Ecto neural progenitor cell (in vitro differentiated cells): ENCODE measurements at places on chromosomes 4 and X.

GRCh38 chr4:72567036-72567435, 2.0 kb downstream of the ADAMTS3 start:
- DNase-seq: no peak

DNA sequence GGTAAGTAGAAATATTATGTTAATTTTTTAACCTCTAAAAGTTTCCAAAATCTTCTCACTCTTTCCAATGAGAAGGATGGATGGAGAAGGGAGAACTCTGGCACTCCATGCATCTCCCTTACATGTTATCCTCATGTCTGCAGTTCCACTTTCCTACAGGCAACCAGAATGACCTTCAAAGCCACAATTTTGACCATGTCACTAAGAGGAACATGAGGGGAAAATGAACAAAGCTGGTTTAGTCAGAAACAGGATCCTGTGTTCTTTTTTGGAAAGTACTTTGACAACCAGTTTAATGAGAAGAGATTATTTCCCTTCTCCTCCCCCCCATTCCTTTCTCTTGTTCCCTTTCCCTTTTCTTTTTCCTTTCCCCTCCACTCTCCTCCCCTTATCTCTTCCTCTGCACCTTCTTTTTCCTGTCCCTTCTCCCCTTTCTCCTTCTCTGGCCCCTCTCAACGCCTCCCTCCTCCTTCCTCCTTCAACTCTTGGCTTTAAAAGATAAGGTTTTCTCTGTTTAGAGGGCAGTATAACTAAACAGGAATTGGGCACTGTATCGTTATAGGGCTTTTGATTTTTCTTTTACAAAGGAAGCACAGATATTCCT, 42.5 kb downstream of the DTHD1 start:
- DNase-seq: no peak

DNA sequence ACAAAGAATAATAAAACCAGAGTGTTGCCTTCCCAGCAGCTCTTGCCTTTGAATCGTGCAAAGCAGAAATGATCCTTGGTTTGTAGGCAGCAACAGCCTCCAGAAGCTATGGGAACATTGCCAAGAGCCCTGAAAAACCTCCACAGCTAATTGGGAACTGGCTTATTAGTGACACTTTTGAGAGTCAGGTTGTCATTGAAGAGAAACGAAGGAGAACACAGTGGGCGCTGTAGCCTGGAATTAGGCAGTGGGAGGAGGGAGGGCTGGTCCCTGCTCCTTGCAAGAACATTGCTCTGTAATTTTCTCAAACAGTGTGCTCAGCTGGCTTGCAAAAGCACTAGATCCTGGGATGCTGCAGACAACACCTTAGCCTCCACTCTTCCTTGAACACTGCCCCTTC, 331.5 kb upstream of the EMCN start:
- DNase-seq: no peak

GRCh38 chr4:10115271-10115796, 1.3 kb downstream of the WDR1 start:
- DNase-seq: no peak

GRCh38 chr4:19743115-19743638, 508.5 kb upstream of the SLIT2 start:
- no peak for DNase-seq

DNA sequence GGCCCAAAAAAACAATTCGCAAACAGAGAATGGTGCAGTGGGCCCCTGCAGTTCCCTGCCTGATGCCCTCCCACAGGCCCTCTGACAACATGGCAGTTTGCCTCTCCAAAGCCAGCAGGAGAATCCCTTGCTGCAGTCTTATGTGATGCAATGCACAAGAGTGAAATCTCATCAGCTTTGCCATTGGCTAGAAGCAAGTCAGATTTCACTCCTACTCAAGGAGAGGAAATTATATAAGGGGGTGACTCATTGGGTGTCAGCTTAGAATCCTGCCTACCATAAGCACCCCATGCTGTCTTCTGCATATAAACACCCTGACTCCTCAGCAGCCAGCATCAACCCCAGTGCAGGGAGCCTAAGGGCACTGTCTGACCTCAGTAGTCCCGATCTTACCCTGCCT, 157.3 kb upstream of the LDB2 start:
- no peak for DNase-seq

DNA sequence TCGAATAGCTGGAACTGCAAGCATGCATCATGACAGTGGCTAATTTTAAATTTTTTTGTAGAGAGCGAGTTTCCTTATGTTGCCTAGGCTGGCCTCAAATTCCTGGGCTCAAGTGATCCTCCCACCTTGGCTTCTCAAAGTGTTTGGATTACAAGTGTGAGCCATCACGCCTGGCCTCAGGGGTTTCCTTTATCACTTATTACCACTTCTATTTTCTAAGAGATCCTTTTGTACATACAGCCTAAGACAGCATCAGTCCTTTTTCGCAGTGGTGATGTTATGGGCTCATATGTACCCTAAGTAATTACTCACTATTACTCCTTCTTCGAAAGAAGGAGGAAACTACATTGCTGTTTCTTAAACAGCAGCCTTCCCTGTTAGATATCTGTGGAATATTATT, 54.1 kb upstream of the CDKN2AIP start:
- DNase-seq: no peak

DNA sequence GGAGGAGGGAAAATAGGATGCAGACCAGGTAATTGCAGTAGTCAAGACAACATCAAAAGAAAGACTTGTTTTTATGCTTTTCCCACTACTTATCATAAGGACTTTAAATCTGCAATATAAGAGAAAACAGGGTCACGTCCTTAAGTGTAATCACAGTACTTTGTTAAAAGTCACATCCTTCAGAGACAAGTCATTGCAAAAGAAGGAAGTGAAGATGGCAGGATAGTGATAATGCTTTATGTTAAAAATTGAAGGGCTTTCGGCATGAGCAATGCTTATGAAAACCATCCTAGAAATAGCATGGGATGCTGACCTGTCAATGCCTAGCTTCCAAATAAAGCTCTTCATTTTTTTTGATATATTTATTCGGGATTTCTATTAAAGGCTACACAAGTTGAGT, 110.2 kb upstream of the TENM3 start:
- DNase-seq: no peak

DNA sequence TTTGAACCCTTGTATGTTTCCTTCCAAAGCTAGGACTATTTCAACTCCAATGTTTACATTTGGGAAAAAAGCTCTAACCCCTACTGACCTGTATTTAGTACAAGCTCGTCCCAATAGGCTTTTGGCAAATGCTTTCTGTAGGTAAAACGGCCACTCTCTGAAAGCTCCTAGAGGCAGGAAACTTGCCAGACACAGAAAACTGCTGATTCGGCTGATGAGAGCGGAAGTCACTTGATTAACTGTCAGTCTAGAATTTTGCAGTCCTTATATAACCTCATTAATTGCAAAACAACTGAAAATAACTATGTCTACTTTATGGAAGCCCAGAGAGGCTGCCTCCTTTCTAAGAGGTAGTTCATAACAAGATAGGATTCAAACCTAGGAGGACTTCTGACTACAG, 108.1 kb downstream of the TSPAN7 start:
- no peak for DNase-seq

DNA sequence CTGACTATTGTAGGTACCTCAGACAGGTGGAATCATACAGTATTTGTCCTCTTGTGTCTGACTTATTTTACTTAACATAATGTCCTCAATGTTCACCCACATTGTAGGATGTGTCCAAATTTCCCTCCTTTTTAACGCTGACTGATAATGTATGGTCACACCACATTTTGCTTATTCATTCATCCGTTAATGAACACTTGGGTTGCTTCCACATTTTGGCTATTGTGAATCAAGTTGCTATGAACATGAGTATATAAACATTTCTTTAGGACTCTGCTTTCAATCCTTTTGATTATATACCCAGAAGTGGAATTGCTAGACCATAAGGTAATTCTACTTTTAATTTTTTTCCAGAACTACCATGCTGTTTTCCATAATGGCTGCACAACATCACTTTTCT, 87.0 kb upstream of the NDP start:
- no peak for DNase-seq

DNA sequence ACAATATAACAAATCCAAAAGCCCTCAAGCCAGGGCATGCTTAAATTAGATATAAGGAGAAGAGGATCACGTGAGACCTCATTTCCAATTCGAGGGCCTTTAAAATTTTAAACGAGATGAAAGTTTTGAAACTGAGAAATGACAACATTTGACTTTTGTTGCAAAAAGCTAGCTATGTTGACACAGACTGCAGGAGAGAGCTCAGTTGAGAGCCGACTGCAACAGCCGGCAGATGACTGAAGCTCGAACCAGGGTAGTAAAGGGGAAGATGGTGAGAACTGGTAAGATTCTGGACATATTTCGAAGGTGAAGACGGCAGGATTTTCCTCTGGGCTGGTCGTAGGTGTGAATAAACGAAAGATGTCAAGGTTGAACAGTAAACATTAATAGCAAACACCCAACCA, 773 bp downstream of the PRMT9 start:
- no peak for DNase-seq

- DNase-seq: no peak
Measured at GRCh38 chr4:115986573-115986972, 873.2 kb upstream of the NDST4 start.

GRCh38 chr4:150258569-150258968, 180.3 kb downstream of the DCLK2 start:
- DNase-seq: no peak

DNA sequence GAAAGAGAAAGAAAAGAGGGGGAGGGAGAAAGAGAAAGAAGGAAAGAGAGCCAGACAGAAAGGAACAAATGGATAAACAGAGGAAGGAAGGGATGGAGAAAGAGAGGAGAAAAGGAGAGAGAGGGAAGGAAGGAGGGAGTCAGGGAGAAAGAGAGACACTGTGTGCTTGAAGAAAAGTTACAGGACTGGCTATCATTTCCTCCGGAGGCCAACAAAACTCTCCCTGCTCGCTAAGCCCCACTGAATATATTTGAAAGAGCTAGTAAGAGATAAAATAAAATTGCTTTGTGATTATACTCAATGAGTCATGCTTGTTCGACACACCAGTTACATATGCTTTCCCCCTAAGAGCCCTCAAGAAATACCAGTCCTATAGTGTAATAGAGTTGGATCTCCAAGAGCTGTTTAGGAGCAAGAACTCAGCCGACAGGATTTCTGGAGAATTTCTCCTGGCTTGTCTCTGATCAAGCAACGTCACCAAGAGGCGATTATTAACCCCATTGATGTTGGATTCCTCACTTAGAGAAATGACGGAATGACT, 102.2 kb downstream of the MXRA5 start:
- no peak for DNase-seq

- DNase-seq: no peak
Measured at GRCh38 chr4:147354237-147354636, 126.7 kb upstream of the EDNRA start.

DNA sequence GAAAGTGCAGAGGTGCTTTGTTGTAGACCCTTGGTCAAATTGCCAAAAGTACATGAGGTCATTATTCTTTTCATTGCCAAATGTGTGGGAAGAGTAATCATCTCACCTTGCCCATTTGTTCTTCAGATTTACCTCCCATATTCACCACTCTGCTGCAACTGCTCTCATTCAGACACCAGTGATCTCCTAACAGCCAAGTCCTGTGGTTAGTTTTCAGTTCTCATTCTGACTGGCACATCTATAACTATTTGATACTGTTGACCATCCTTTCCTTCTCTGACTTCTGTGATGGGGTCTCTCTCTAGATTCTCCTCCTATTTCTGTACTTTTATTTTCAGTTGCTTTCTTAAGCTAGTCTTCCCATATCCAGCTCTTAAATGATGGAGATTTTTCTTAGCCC, 39.8 kb downstream of the GRIA3 start:
- no peak for DNase-seq

GRCh38 chrX:109831326-109831985, 98.4 kb upstream of the ACSL4 start:
- DNase-seq: no peak

- DNase-seq: no peak
Measured at GRCh38 chr4:28827866-28828265, 1892.3 kb upstream of the PCDH7 start.

DNA sequence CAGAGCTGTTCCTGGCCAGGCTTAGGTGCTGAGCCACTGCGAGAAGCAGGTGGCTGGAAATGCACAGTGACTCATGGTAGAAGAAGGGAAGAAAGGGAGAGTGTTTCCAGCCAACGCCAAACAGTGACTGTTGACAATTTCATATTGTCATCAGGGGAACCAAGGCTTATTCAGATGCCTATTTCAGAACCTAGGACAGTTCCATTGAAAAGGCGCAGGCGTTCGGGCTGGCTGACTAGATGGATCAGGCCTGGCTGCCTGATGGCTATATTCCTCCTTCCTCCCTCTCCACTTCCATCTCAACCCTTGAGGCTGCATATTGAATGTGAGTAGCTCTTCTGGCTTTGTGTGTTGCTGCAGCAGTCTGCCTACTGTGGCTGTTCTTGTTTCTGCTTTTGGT, 73.0 kb upstream of the FRMPD4 start:
- peak; percentile 47 for DNase-seq

GRCh38 chr4:118279920-118280432, 72.8 kb downstream of the PRSS12 start:
- DNase-seq: no peak

- no peak for DNase-seq
Measured at GRCh38 chr4:151962138-151962823, 201.5 kb upstream of the GATB start.

DNA sequence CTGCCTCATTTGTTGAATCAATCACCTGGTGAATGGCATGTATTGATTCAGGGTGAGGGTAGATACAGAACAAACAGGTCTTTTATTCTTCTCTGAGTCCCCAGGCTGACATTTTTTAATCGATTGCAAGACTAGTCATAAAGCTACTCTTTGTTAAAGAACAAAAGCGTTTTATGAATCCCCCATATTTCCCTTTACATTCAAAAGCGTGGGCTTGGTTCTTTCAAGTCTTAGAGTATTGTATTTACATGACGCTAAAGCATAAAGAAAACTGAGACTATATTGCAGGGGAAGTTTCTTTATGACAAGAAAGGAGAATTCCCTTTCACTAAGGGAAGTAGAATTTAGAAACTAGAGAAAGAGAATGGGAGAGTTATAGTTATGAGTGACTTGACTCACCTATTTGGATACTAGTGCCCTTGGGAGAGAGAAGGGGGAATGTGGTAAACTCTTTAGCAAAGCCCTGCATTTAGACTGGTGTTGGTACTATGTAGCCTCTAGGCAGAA, 69.3 kb upstream of the PDE5A start:
- DNase-seq: no peak

DNA sequence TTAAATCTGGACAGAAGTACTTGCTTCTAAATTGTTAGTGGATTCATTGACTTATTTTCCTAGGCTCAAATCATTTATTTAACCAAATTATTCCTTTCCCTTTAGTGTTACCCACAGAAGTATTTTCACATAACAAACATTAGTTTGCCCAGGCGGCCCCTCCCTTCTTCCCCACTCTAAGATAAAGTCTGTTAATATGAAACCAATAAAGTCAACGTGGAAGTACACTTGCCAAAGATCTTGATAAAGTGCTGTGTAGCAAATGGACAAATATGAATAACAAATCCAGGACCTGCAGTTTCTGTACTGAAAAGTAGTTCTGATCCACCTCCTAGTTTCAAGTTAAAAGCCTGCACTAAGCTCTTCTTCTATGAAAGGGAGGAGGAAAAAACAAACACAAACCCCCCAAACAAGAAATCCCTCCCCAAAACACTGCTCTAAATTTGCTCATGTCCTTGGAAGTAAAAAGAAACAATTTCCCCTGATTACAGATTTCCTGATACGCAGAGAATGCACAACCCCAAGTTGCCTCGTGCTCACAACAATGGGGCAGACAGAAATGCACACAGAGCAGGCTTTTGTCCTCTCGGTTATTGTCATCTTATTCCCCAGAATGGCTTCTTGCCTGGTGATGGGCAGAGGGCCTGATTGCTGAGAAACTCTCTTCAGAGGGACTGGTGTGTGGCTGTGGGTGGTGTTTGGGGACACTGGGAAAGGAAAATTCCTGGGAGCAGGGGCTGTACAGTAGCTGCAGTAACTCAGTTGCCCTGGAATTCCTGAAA, 23.2 kb downstream of the TMSB4X start:
- no peak for DNase-seq

GRCh38 chr4:153233761-153234371, 29.6 kb downstream of the TRIM2 start:
- DNase-seq: no peak
